ENCODE measurements at places on chromosomes 2 and 18.

- no peak for DNase-seq
These were observed 65.5 kb downstream of the TBR1 start for GRCh38 chr2:161481619-161482018.

- no peak for DNase-seq
These were observed 104.4 kb downstream of the DOCK10 start for GRCh38 chr2:224937887-224938286.

- no peak for DNase-seq
These were observed 437.4 kb downstream of the PIK3C3 start for GRCh38 chr18:42392416-42392815.

- DNase-seq = no peak
These were observed 29.8 kb downstream of the GPR39 start for GRCh38 chr2:132446444-132446843.

- no peak for DNase-seq
These were observed 66.6 kb downstream of the MYOM1 start for GRCh38 chr18:3153107-3153704.

- DNase-seq = no peak
These were observed 23.7 kb downstream of the TTLL4 start for GRCh38 chr2:218734190-218734975.

- no peak for DNase-seq
These were observed 110.4 kb downstream of the CBLN2 start for GRCh38 chr18:72433756-72434155.

DNA sequence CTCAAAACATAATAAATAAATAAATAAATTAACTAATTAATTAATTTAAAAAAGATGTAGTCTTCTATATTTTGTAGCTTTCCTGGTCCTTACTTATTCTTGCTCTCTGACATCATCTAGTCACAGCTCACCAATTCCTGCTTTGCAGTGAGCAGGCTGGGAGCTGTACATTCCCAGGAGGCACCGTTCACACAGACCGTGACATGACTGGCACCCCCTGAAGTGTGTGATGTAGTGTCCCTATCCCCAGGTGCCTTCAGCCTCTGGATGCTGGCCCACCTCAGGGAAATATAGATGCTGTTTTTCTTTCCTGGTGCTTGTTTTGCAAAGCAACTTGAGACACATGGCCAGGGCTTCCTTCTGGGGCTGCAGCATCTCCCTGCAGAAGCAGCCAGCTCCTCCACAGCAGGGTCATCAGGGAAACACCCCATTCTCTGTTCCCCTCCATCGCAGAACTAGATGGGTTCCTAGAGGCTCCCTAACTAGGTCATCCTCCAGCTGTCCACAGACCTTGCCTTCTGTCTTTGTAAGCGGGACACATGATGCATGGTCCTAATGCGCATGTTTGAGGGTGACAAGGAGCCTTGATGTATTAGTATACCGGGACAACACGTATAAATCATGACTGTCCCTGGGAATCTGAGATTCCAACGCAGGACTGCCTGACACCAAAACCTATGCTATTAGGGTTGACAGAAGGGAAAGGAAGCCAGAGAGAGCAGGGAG lies 76.4 kb downstream of the RHOB start:
- DNase-seq = no peak

DNA sequence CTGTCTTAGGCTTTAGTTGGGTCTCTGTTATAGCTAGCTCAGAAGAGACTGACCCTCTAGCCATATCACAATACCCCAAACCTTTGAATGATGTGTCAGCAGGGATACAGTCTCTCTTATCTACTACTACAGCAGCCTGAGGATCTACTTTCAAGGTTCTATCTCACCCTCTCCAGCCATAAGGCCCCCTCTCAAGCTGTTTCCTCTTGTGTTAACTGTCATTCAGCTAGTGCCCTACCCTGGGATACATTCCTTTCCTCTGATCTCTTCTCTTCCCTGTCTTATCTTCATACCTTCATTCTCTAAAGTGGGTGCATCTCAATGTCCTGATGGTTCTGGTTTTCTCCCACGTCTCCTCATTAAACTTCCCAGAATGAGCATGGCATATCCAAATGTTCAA lies 434.7 kb downstream of the NRXN1 start:
- no peak for DNase-seq

- no peak for DNase-seq
These were observed 56.4 kb upstream of the TXNDC2 start for GRCh38 chr18:9829397-9829712.

Measured in skeletal muscle cell (primary cell).